ENCODE measurements at places on chromosomes 1 and 21.
A peak's percentile ranks its signal among the peaks of the same experiment; 100 is the strongest.

DNA sequence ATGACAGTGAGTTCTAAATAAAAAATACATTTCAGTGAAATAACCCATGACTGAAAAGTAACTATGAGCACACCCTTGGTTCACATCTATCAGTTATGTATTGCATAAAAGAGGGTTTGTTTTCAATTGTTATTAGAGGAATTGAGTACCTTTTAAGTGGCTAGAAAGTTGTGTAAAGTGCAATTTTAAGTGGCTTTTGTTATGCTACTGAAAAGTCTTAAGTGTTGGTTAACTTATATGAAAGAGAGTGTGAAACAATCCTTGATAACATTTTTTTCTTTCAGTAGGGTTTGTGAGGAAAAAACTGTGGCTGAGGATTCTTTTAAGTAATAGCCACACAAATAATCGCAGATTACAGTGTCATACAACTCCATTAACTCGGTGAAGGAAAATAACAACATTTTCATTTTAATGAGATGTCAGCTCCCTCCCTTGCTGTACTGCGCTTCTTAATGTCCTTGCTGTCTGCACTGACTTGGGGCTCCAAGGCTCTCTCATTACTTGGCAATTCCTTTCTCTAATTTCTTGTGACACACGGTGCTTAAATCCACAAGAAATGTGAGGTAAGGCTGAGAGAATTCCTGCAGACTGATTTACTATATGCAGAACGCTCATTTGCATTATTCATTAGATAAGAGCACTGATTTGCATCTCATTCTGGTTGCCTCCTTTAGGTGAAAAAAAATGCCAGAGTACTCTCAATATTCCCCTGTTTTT, 40.6 kb downstream of the NTNG1 start:
- DNase-seq, result no peak

DNA sequence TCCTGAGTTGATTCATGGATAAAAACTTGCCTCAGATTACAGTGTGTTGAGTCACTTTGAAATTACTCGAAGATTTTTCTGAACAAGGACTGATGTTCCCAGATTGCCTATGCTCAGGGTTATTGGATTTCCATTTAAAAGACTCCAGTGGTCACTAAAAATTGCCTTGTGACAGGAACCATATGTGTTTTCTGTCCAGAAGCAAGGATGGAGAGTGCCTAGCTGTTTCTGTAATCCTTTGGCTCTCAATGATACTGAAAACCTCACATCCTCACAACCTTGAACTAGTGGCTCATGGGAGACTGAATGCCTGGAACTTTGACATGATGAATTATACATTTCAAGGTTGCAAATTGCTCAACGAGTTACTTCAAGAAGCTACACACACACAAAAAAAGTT, 1271.8 kb downstream of the BRINP3 start:
- DNase-seq, result no peak

- DNase-seq, result no peak
Measured at GRCh38 chr1:245957427-245957826, 549.7 kb downstream of the SMYD3 start.

- no peak for DNase-seq
Measured at GRCh38 chr1:183159960-183160359, 26.1 kb upstream of the LAMC2 start.

GRCh38 chr1:179082333-179082998, 596 bp downstream of the TOR3A start:
- DNase-seq, result peak; percentile 29

GRCh38 chr1:173267453-173267945, 60.4 kb upstream of the TNFSF4 start:
- no peak for DNase-seq

- peak; percentile 82 for DNase-seq
Measured at GRCh38 chr1:24150234-24151174, 7.6 kb upstream of the IL22RA1 start.

DNA sequence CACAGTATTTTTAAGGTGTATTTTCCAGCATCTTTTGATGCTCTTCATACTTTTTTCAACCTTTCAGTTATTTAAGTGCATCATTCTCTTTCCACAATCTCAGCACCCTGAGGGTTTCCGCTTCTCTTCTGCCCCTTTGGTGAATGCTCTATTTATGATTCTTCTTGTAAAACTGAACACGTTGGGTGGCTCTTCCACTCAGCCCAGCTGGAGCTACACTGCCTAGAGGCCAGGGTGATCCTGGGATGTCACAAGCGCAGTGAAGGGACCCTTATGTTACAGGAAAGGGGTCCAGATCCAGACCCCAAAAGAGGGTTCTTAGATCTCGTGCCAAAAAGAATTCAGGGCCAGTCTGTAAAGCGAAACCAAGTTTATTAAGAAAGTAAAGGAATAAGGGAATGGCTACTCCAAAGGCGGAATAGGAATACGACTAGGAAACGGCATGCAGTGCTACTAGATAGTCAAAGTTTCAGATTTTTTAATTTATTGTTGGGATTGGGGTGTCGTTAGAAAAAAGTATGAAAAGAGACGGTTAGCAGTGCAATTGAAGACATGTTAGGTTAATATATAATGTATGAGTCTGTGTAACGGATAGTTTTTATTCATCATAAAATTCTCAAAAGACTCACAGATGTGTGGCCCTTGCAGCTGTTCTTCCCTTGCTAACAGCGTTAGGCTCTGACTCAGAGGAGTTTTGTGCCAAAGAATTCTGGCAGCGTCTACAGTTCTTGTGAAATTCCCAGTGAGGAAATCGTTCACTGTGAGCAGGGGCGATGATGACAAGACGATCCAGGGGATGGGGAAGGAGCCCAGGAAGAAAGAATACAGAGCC, 14.4 kb upstream of the ERVH48-1 start:
- DNase-seq, result no peak

GRCh38 chr1:94954263-94955220, 27.6 kb upstream of the CNN3 start:
- DNase-seq, result no peak

GRCh38 chr1:89487972-89488371, 36.7 kb upstream of the LRRC8B start:
- DNase-seq, result no peak

- DNase-seq, result no peak
Measured at GRCh38 chr1:109067883-109068282, 7.9 kb downstream of the TAF13 start.

GRCh38 chr21:39082656-39083376, 100.4 kb downstream of the PSMG1 start:
- no peak for DNase-seq

DNA sequence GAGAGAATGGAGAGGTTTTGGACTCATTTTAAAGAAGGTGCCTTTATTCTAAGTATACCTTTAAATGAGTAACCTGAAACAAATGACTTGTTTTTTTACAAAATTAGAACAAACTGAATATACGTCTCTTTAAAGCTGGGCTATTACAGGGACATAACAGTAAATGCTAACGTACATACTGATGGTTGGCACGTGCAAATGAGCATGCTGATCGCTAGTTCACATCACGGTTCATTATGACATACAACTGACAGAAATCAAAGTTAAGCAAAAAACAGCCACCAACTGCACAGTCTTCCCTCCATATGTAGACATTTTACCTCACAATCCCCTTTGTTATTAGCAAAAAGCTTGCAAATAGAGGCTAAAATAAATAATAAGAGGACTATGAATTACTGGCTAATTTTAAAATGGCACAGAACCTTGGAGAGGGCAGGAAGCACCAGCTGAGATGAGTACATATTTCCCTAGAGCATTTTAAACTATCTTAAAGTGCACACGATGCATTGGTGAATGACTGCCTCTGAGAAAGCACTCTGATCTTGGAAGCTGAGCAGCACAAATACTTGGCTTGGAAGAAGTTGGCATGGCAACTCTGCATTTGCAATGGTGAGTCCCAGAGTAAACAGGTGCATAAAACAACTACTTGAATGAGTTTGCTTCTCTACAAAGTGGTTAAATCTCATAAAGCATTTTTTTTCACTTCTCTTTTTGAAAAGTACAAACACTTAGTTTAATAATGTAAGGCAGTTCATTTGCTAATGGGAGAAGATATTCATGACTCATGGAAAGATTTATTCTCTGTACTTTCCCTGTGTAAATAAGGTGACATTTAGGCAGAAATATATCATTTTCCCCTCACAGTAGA, 204.7 kb downstream of the LHX8 start:
- no peak for DNase-seq

GRCh38 chr21:26293141-26293946, 122.8 kb upstream of the APP start:
- no peak for DNase-seq

GRCh38 chr1:11414926-11415538, 63.9 kb upstream of the DISP3 start:
- DNase-seq, result no peak

GRCh38 chr1:6490181-6491080, 1.0 kb downstream of the PLEKHG5 start:
- DNase-seq, result peak; percentile 61

DNA sequence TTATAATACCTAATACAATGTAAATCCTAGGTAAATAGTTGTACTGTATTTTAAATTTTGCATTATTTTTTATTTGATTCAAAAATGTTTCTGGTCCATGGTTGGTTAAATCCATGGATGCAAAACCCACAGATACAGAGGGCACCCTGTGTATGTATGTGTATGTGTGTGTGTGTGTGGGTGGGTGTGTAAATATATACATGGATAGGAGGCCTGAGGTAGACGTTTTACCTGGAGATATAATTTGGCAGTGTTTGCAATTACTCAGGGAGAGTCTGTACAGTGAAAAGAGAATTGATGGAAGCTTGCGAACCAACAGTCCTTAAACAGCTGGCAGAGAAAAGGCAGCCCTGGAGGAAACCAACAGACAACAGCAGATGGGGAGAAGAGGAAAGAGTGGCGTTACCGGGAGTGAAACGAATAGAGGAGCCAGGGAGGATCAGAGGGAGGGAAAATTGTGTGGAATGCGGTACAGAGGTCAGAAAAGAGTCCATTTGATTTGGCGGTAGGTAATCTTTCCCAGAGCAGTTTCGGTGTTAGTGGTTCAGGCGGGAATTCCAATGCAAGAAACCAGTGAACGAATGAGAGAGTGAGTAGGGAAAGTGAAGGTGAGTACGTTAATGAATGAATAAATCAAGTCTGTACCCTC, 47.9 kb upstream of the NBL1 start:
- DNase-seq, result no peak

- no peak for DNase-seq
Measured at GRCh38 chr1:151920149-151920548, 10.8 kb upstream of the THEM4 start.

- peak; percentile 60 for DNase-seq
Measured at GRCh38 chr1:1212780-1213344, 1.1 kb downstream of the TNFRSF4 start.

- DNase-seq, result peak; percentile 58
Measured at GRCh38 chr1:47432071-47433036, 5.5 kb upstream of the FOXD2 start.

GRCh38 chr1:201554190-201554600, 15.3 kb downstream of the NAV1 start:
- no peak for DNase-seq
